Mononuclear cell (primary cell): ENCODE measurements at places on chromosomes 2 and 18. TPM values are rescaled to one million over a fixed set of nuclear protein-coding genes. Genes with fewer than 3 reads are reported as not detected.

Gene ALKAL2
- total RNA-seq: not detected

Gene RGPD3
- total RNA-seq: 1.5 TPM

Gene TSPYL6
- not detected for total RNA-seq

Gene SLC20A1
- 77.2 TPM for total RNA-seq

Gene GLS
- 256 TPM for total RNA-seq

Gene TCF7L1
- not detected for total RNA-seq

Gene PLEK
- total RNA-seq: 474 TPM

Gene PAX8
- total RNA-seq: 0.31 TPM

Gene CDH19
- total RNA-seq: not detected

Gene NAT8
- not detected for total RNA-seq
